ENCODE measurements at places on chromosomes 5 and 9. TPM values are rescaled to one million over a fixed set of nuclear protein-coding genes. Genes with fewer than 3 reads are reported as not detected.

GPR21 gene
- not detected for total RNA-seq

PCDHGB4 gene
- 0.29 TPM for total RNA-seq

GTF3C4 gene
- 13.4 TPM for total RNA-seq

SYNPO gene
- 52.7 TPM for total RNA-seq

ARHGEF28 gene
- 111 TPM for total RNA-seq
